Hindlimb muscle (tissue), 1 donor: ENCODE measurements at places on chromosomes 6 and 20.
A peak's percentile ranks its signal among the peaks of the same experiment; 100 is the strongest.

DNA sequence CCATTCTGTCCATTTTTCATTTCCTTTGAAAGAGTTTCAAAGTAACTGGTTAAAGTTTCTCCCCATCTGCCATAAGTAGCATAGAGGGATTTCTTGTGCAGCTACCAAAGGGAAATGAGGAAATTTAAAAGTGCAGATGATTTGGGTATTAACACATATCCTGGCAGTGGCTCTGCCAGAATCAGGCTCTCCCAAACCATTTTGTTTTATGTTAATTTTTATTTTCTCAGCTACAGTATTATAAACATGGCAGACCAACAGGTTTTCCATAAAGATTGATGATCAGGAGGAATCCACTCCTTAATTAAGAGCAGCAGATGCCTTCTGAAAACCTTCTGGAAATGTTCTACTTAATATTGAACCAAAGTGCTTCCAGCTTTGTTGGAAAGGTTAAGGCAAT is 13.9 kb downstream of the PLCB4 start:
- no peak for DNase-seq

- peak; percentile 35 for DNase-seq
Observed at GRCh38 chr6:18978337-18979128, 591.4 kb downstream of the RNF144B start.

DNA sequence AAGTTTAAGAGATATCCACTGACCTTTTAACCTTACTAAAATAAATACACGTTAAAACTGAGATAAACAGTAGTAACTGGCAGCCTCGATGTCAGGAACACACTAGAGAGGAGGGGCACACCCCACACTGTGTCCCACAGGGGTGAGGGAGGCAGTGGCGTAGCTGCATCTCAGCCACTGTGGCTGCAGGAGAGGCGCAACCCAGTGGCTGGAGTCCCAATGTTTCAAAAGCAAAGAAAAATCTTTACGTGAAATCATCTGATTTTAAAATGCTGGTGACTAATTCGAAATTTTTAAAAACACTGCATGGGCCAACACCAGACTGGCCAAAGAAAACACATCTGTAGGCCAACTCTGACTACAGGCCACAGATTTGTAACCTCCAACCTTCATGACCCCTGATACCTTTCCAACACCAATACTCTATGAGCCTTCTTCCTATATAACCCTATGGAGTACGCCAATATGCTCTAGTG is 54.7 kb downstream of the TRAM2 start:
- DNase-seq: no peak

GRCh38 chr20:563187-563586 is 19.6 kb upstream of the CSNK2A1 start:
- no peak for DNase-seq

- DNase-seq: no peak
Observed at GRCh38 chr6:106134906-106135634, 48.9 kb downstream of the PRDM1 start.

DNA sequence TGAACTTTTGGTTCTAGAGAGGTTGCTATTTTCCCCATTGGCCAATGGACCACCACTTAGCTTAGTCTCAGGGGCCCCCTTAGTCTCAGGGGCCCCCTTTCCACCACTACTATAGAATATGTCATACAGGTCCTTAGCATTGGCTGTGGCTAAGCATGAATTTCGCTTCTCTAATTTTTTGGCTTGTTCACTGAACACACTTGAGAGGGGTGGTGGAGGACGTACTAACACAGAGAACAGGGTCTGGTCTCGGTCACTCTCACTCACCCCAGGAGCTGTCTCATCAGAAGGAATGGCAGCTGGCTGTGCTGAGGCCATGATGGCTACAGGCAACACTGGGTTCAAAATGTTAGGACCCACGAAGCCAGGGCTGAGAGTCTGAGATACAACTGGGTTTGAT is 30.3 kb downstream of the ZNF318 start:
- DNase-seq: no peak

DNA sequence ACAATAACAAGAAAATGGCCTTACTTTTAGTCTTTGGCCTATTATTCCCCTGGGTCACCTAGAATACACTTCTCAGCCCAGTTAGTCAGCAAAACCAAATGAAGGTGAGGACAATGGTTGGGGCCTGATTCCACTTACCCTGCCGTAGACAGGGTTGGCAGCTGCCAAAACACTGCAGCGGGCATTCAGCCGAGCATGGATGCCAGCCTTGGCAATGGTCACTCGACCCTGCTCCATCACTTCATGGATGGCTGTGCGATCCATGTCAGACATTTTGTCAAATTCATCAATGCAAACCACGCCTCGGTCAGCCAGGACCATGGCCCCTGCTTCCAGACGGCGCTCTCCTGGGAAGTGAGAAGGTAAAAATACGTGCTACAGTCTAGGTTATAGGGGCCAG is 8.4 kb downstream of the MCM3 start:
- no peak for DNase-seq

DNA sequence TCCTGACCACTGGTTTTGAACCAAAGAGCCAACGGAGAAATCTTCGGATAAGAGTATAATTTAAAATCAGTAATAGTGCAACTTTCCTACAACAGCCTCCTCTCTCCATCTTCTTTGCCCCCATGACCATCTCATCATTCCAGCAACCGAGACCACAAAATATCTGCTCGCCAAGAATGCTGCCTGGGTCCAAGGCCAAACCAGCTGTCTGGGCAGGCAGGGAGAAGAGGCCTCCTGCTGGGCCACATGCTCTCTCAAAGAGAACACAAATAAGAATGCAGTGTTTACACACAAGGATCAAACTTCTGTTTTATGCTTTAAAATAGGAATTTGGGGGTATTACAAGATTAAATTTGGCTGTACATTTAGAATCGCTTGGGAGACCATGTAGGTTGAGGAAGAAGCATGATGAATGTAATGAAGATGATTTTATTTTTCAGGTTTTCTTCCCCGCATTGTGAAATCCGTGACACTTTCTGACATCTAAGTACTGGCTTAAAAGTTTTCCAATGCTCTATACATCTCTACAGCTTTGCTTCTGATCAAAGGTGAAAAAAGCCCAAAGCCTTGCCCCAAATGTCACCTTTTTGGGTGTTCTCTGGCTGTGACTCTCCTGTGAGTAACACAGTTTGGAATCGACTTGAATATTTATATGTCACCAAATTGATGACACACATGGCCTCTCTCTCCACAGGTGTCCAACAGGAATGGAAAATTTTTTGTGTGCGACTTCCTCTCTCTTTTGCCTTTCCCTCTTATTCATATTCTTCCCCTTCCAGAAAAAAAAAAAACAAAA is 79.4 kb upstream of the PROKR2 start:
- no peak for DNase-seq

GRCh38 chr6:26103141-26103769 is 16.0 kb downstream of the HFE start:
- DNase-seq: peak; percentile 23

- DNase-seq: no peak
Observed at GRCh38 chr6:170081556-170081955, 209.3 kb downstream of the DLL1 start.

GRCh38 chr20:40191573-40191972 is 497.5 kb downstream of the MAFB start:
- no peak for DNase-seq

DNA sequence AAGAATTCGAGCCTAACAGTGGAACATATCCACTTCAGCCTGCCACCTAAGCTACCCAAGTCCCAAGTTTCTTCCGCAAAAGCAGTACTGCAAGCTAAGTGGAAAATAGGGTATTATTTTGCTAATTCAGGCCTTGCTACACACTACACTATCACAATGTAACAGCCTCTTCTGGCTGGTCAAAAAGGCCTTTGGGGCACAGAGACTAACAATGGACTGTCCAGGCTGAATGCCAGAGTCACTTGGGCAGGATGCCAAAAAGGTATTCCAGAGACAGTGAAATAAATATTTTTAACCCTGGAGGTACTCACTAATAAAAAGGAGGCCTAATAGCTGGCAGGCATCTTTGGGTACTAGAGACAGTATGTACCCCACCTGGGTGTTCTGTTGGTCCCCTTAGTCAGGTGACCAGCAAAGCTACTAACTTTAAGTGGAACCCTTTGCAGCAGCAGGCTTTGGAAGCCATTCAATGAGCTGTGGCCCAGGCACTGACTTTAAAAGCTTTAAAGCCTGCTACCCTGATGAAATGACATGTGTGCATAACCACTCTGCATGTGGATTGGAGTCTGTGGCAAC is 692.1 kb downstream of the HTR1B start:
- DNase-seq: peak; percentile 2

- DNase-seq: peak; percentile 90
Observed at GRCh38 chr6:73521351-73521985, 636 bp upstream of the EEF1A1 start.

DNA sequence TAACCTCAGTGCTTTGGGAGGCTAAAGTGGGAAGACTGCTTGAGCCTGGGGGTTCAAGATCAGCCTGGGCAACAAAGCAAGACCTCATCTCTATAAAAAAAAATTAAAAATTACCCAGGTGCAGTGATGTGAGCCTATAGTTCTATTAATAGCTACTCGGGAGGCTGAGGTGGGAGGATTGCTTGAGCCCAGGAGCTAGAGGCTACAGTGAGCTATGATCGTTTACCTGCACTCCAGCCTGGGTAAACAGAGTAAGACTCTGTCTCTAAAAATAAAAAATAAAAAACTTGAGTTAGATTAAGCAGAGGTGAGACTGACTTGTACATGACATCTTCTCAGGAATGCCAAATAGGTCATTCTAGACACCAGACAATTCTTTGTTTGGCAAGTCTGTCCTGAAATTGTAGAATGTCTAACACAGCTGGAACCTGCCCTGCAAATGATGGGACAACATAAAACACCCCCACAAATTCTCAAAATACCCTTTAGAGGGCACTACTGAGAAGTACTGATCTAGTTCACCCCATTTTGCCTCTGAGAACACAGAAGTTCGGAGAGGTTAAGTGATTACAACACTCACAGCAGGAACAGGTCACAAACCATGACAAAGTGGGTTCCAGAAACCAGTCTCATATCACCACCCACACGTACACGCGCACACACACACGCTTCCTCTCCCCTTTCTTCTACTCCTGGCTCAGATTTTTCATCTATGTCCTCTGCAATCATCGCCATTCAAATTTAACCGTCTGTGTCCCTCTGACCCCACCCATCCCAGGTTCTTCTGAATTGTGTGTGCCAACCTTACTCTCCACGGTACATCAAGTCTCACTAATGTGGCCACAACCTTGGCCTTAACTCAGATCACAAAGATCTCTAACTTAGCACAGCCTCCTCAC is 38.3 kb downstream of the ARHGAP18 start:
- no peak for DNase-seq

- DNase-seq: no peak
Observed at GRCh38 chr6:18270216-18270615, 5.9 kb upstream of the DEK start.

GRCh38 chr6:27544612-27545260 is 71.8 kb upstream of the ZNF184 start:
- no peak for DNase-seq

GRCh38 chr6:111888928-111889695 is 15.9 kb upstream of the FYN start:
- DNase-seq: peak; percentile 75

DNA sequence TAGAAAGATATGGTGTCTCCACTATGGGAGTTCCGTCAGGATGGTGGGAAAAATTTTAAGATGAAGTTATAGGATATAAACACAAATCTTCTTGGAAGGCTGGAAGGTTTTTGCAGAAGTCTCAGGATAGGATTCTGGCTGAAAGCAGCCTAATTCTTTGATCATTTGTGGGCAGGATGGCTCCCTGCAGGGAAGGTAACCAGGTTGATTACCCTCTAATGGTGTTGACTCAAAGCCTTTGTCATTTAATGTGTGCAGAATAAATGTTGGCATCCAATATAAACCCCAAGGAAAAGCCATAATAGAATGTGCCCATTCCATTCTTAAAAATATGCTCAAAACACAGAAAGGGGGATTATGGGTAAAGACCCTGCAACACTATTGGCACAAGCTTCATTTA is 204.3 kb downstream of the EPM2A start:
- DNase-seq: no peak

- no peak for DNase-seq
Observed at GRCh38 chr20:11454966-11455799, 462.5 kb upstream of the BTBD3 start.

GRCh38 chr6:136039185-136039584 is 187.7 kb downstream of the PDE7B start:
- DNase-seq: no peak

- no peak for DNase-seq
Observed at GRCh38 chr20:43389839-43390626, 67.7 kb upstream of the SRSF6 start.

DNA sequence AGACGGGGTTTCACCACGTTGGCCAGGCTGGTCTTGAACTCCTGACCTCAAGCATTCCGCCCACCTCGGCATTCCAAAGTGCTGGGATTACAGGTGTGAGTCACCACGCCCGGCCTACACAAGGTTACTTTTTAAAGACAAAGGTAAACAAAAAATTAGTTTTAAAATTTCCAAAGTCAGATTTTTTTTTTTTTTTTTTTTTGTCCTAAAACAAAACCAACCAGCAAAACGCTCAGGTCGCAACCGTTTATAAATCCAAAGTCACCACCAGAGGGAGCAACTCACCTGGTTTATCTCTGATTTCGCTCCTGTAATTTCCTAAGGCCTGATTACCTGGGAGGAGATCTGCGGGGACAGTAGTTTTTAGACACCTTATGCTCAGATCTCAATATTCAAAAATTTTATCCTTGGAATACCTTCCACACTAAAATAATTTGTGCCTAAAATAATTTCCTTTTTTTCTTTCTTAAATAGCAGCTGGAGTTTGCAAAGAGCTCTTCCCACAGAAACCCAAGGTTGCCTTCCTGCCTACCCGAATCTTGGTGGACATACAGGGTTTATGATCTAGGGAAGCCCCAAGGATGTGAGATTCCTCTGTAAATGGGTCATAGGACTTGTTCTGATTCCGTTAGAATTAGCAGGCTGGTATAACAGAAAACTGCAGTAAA is 19.8 kb upstream of the TREM1 start:
- DNase-seq: peak; percentile 55

- DNase-seq: no peak
Observed at GRCh38 chr20:20711413-20711812, 1.0 kb downstream of the RALGAPA2 start.

DNA sequence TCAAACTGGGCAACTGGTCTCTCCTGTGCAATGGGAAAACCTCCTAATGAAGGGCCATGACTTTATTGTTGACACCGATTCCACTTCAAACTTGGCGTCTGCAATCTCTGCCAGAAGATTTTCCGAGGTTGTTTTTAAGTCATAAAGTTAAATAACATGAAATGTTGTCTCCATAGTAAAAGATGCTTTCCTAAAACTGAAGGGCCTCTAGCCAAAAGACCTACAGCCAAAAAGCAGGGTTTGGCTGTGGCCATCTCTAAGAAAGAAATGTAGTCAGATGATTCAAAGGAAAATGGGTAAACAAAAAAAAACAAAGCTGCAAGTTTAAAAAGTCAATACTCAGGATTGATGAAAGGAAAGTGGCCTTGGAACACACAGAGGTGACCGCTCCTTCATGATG is 14.1 kb downstream of the CD93 start:
- no peak for DNase-seq

- DNase-seq: no peak
Observed at GRCh38 chr6:132969196-132969595, 154.8 kb downstream of the RPS12 start.
